ENCODE measurements at places on chromosomes 3 and 15.

DNA sequence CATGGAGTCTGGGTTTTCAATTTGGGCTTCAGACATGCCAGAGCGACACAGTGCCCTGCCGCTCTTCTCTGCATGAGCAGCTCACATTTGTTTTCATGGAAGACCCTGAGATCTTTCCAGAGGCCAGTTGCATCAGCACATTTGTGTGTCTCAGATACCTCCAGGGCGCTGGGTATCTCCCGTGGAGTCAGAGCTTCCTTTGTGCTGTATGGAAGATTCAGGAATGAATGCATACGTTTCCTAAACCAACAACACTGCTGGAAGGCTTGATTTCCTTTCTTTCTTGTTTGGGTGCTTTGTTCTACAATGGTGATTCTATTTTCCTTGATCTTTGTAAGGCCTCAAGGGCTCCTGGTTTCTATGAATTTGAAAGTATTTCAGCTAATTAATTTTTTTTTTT is 106.5 kb downstream of the CACNA2D3 start:
- DNase-seq, result no peak

DNA sequence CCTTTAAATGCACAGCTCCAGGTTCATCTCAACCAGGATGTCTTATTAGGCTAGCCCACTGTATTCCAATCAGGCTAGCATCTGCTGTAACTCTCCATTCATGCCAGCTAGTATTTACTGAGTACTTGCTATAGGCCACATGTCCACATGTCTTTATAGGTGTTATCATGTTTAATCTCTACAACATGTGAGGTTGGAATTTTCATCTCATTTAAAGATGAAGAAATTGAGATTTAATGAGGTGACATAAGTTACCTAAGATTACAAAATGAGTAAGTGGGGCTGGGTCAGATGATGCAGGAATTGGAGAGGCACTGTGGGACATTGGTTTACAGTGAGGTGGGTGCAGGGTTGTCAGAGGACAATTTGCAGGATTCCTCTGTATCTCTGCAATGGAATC is 2.9 kb downstream of the IFT122 start:
- no peak for DNase-seq

- DNase-seq, result no peak
Measured at GRCh38 chr3:184333190-184333589, 4.2 kb upstream of the FAM131A start.

GRCh38 chr15:66766282-66767230 is 64.5 kb downstream of the SMAD6 start:
- DNase-seq, result no peak

DNA sequence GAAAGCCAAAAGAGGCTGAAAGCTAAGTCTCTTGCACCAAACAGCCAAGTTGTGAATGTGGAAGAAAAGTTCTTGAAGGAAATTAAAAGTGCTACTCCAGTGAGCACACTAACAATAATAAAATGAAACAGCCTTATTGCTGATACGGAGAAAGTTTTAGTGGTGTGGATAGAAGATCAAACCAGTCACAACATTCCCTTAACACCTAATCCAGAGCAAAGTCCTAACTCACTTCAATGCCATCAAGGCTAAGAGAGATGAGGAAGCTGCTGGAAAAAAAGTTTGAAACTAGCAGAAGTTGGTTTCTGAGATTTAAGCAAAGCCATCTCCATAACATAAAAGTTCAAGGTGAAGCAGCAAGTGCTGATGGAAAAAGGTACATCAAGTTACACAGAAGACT is 288.8 kb upstream of the RARB start:
- no peak for DNase-seq

DNA sequence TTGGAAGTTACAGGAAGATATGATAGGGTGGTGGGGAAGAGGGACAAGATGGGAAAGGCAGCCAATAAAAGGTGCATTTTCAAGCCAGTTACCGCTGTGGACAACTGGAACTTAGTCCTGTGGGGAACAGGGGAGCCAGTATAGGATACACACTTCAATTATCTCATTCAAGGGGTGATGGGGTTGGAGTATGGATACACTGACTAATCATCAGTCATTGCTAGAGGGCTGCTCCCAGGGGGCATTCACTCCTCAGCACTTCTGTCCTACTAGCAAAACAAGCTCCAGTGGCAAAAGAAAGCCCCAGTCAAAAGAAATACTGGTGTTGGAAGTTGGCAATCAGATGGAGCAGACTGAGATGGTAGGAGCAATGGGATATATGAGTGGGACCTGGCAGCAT is 183.4 kb upstream of the GADL1 start:
- no peak for DNase-seq

GRCh38 chr3:66561367-66561766 is 60.5 kb upstream of the LRIG1 start:
- no peak for DNase-seq

GRCh38 chr15:57213862-57214261 is 162.4 kb upstream of the CGNL1 start:
- no peak for DNase-seq

- DNase-seq, result no peak
Measured at GRCh38 chr3:188746291-188746783, 425.4 kb upstream of the TPRG1 start.

DNA sequence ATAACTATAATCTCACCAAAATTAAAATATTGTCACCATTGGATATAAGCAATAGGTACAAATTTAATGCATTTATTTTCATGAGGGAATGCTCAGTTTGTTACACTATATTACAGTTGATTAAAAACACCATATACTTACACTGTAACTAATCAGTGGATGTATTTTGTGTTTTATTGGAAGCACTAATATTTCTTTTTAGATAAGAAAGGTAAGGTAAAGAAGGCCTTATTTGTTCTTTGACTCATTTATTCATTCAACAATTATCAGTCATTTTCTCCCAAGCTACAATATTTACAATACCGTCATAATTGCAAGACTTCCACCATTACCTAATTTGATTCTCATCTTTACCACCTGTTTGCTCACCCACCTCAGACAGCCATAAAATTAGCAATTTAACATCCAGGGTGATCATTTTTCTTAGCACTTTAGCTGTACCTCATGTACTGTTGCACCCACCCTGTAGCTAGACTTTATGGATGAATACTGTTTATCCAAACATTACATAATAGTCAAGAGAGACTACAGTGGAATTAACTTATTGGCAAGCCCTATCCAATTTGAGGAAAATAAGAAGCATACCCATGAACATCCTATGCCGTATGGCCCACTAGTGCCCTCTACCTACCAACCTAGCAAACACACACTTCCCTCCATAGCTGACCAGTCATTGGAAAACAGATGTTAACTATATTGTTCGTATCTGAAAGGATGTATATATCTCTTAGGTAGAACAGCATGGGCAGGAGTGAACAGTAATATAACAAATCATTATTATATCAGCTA is 229.6 kb downstream of the BBX start:
- no peak for DNase-seq

- DNase-seq, result no peak
Measured at GRCh38 chr3:4935347-4935746, 43.9 kb upstream of the BHLHE40 start.

- DNase-seq, result no peak
Measured at GRCh38 chr15:38225381-38225780, 27.3 kb upstream of the SPRED1 start.

- no peak for DNase-seq
Measured at GRCh38 chr3:65659396-65659795, 379.3 kb downstream of the MAGI1 start.

DNA sequence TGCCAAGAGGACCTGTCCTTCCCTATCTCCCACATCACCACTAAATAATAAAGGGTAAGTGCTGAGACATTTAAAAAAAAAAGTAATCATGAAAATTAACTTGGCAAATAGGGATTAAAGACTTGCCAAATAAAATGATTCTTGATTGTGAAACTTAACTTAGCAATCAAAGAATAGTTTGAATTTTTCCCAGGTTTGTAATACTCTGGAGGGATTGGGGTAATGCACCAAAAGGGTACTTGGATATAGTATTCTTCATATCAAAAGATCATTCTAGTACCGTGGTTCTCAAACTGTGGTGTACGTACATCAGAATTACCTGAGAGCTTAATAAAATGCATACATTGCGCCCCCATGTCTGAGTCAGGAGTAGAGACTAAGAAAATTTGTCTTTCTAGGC is 28.5 kb downstream of the CALML4 start:
- DNase-seq, result no peak

DNA sequence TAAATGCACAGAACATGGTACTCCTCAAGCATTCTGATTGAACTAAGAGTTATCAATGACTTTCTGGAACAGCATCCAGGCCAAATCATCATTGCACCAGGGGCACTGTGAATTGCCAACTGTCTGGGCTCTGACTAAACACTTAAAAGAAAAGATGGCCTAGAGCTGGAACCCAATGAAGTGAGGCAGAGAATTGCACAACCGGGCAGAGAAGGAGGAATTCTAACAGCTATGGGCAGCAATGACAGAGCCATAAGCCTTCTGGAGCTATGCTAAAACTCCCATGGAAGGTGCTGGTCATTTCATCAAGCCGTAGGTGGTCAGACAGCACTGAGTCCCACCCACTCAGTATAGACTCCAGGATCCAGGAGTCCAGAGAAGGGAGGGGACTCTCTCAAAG is 48.1 kb upstream of the OXTR start:
- no peak for DNase-seq

DNA sequence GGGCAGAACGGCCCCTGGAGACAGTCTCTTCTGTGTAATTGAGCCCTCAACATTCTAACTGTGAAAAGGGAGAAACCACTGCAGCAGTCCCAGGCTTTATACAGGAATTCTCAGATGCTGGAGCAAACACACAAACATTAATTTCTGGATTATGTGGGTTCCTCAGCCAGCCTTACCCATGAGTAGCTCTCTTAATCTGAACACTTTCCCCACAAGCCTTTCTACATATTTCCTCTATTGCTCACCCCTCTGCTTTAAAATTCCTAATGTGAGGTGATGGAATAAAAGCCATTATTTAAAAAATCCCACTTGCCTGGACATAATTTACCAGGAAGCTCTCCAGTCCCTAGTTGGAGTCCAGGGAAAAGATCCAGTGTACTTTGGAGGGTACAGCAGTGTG is 139.0 kb downstream of the CTNNB1 start:
- DNase-seq, result no peak

DNA sequence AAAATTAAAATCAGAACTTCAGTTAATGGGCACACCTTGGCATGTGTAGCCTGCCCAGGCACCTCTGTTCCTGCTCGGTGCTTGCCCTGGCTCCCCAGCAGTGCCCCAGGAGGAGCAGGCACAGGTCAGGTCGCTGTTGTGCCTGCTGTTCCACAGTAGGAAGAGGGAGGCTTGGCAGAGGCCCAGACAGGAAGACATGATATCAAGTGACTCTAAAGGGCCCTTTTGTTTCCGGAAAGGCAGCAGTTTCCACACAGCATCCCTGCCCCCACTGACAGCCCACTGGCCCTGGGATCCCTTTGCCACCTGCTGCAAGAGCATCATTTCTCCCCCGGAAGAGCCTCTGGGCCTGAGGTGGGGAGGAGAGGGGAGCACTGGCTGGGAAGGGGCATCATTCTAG is 40.5 kb upstream of the HES1 start:
- no peak for DNase-seq

- DNase-seq, result no peak
Measured at GRCh38 chr3:13788522-13789424, 91.1 kb downstream of the WNT7A start.

GRCh38 chr15:92683511-92683834 is 27.9 kb upstream of the FAM174B start:
- DNase-seq, result no peak

- no peak for DNase-seq
Measured at GRCh38 chr3:59430341-59430740, 380.5 kb upstream of the CFAP20DC start.

GRCh38 chr3:155024006-155024638 is 56.0 kb upstream of the MME start:
- no peak for DNase-seq

DNA sequence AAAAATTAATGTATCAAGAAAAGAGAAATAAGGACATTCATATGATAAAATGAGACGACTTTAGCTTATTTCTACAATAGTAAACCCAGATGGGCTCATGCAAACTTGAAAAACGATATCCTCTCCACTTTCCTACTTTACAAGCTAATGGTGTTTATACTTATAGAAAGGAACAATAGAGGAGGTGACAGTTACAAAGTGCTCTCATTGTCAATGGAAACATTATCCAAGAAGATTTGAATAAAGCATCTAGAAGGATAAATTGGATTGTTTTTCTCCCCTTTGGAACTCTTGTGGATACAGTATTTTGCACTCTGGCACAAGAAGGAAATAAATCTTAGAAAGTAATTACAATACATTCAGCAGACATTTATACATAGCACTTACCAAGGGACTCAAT is 20.2 kb upstream of the CCDC66 start:
- no peak for DNase-seq

- DNase-seq, result no peak
Measured at GRCh38 chr15:31352339-31352751, 25.7 kb downstream of the KLF13 start.
